COR-L47 (cell line): ENCODE measurements at places on chromosomes 16 and 17.
A peak's percentile ranks its signal among the peaks of the same experiment; 100 is the strongest.

GRCh38 chr17:64183815-64184214, 53.9 kb upstream of the ERN1 start:
- DNase-seq: no peak

- DNase-seq: no peak
Observed at GRCh38 chr17:51533821-51534220, 273.5 kb downstream of the UTP18 start.

DNA sequence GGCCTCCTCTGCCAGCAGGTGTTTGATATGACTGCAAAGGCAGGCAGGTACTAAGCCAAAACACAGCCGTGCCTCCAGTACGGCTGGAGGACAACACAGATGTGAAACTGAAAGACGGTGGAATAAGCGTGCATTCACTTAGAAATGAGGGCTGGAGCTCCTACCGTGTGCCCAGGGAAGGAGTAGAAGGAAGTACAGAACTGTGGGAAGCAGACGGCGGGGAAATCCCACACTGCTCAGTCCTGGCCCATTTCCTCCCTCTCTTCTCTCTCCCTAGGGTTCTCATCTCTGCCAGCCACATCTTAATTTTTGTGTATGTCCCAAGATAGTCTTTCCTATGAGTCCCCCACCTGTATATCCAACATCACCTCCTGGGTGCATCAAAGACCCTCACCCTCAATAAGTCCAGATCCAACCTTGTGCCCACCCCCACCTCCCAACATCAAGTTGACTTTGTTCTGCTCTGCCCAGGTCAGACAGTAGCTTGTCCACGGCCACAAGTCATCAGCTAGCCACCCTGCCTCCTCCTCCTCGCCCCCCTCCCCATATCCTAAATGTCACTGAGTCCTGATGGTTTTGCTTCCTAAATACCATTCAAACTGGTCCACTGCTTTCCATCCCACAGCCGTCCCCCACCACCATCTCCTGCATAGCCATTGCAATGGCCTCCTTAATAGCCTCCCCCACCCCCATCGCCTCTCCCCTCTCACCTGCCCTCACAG, 77.1 kb upstream of the RPL38 start:
- DNase-seq: no peak

DNA sequence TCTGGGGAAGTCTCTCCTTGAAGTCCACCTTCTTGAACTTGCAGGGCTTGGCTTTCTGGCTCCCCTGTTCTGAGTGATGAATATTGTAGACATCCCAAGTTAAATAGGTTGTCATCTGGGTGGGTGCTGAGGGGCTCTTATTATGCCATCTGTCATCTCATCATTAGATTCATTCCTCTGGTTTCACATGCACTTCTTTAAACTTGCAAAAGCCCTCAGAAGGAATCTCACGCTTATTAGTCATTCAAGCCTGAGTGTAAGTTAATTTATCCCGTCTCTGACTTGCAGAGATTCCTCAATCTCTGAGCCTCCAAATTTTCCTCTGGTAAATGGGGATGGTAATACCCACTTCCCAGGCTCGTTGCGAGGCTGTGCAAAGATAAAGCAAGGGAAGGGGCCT, 5.7 kb downstream of the MGAT5B start:
- no peak for DNase-seq

GRCh38 chr17:81957691-81958432, 3.1 kb downstream of the NOTUM start:
- DNase-seq: no peak

- no peak for DNase-seq
Observed at GRCh38 chr16:2836646-2837508, 6.8 kb downstream of the ZG16B start.

DNA sequence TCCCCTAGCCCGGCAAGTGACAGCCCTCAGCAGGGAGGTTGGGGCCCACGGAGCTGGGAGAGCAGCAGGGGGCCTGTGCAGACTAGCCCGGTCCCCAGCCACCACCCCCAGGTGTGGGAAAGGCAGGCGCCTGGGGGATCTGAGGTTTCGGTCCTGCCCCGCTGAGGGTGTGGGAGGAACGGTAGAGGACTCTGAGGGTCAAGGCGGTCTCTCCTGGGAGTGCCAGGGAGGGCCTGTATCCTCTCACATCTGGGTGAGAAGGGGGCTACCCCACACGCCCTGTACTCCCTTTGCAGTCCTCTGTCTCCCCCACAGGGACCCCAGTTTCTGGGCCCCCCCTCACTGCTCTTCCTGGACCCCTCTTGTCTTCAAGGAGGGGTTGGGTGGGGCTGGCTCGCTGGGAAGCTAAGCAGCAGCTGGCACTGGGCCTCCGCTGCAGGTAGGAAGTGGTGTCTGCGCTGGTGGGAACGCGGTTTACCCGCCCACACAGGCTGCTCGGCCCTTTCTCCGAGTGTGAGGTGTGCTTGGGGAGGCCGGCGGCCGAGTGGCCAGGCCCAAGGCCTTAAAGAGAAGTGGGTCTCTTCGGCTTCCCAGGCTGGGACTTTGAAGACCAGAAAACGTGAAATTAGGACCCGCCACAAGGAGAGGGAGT, 15.4 kb downstream of the CD7 start:
- no peak for DNase-seq

GRCh38 chr16:62135911-62136310, 99.7 kb upstream of the CDH8 start:
- no peak for DNase-seq

GRCh38 chr16:57422026-57422944, 17.7 kb downstream of the CCL17 start:
- peak; percentile 71 for DNase-seq

- DNase-seq: no peak
Observed at GRCh38 chr16:873889-874288, 73.4 kb upstream of the GNG13 start.

DNA sequence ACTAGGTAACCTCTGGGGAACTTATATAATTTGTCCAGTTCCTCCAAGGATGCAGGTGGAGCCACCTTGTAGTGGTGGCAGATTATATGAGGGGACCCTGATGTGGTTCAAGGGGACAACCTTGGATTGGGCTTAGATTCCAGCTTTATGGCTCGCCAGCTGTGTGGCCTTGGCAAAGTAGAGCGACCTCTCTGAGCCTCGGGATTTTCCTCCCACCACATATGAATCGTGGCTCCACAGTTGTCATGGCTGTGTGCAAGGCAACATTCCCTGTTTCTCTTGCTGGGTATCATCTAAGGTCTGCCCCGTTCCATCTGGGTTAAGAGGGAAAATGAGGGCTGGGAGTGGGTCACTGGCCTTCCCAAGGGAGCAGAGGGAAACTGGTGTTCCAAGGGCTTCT, 104.6 kb downstream of the RAB11FIP4 start:
- DNase-seq: no peak

DNA sequence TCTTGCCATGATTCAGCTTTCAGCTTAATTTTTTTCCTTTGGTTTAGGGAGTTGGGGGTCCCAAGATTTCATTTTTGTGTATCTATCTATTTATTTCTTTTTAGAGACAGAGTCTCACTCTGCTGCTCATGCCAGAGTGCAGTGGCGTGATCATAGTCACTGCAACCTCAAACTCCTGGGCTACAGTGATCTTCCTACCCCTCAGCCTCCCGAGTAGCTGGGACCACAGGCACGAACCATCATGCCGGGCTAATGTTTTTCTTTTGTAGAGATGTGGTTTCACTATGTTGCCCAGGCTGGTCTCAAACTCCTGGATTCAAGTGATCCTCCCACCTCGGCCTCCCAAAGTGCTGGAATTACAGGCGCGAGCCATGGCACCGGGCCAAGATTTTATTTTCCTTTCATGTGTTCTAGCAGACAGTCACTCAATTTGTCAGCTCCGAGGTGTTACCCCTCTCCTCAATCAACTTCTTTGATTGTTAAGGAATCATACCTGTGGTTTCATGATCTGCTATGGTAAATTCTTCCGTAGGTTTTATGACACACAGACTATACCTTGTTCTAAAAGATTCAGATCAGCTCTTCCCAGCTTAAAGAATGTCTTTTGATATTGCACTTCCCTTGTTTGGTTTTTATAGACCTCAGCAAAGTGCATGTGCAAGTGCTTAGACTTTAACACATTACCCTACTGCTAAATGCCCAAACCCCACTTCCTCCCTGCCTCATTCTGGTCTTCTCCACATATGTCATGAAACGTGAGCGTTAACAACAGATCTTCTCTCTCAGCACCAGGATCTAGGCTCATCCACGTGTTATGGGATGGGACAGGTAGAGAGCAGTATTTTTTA, 13.0 kb downstream of the UNC45B start:
- DNase-seq: no peak

- DNase-seq: no peak
Observed at GRCh38 chr17:65723431-65724151, 162.1 kb upstream of the AXIN2 start.

- DNase-seq: peak; percentile 13
Observed at GRCh38 chr17:57545731-57546342, 199.3 kb downstream of the CCDC182 start.
